Chondrocyte (in vitro differentiated cells): ENCODE measurements at places on chromosomes 13 and 19. TPM values are rescaled to one million over a fixed set of nuclear protein-coding genes. Genes with fewer than 3 reads are reported as not detected.

GRCh38 chr13:45434556-45435371 lies 16.6 kb upstream of the SLC25A30 start:
- DNase-seq, result no peak

- no peak for DNase-seq
Observed at GRCh38 chr13:91572944-91573598, 174.7 kb downstream of the GPC5 start.

Gene IFNL1
- not detected in 3 replicates for total RNA-seq

DNA sequence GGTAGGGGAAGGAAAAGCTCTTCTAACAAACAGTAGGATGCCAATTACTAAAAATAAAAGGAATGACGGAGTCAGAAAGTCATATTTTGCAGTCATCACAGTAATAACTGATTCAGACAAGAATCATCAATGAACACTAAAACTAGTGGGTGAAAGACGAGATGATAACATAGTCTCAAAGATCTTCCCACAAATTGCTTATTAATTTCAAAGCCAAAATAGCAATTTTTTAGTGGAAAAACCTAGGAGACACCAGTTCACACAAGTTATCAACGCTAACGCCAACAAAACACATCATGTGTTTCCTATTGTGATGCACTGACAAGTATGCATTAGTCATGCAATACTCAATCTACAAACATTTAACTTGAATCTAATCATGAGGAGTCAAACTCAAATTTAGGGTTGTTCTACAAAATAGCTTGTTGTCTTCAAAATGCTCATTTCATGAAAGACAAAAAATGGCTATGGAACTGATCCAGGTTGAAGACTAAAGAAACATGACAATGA lies 18.6 kb downstream of the ZNF233 start:
- DNase-seq, result no peak

DNA sequence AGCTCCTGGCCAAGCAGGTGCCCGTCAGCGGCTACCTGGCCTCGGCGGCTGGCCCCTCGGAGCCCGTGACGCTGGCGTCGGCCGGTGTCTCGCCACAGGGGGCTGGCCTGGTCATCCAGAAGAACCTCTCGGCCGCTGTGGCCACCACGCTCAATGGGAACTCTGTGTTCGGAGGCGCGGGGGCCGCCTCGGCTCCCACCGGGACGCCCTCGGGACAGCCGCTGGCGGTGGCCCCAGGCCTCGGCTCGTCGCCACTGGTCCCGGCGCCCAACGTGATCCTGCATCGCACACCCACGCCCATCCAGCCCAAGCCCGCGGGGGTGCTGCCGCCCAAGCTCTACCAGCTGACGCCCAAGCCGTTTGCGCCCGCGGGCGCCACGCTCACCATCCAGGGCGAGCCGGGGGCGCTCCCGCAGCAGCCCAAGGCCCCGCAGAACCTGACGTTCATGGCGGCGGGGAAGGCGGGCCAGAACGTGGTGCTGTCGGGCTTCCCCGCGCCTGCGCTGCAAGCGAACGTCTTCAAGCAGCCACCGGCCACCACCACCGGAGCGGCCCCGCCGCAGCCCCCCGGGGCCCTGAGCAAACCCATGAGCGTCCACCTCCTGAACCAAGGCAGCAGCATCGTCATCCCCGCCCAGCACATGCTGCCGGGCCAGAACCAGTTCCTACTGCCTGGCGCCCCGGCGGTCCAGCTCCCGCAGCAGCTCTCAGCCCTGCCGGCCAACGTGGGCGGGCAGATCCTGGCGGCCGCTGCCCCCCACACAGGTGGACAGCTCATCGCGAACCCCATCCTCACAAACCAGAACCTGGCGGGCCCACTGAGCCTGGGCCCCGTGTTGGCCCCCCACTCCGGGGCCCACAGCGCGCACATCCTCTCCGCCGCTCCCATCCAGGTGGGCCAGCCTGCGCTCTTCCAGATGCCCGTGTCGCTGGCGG lies 33.0 kb upstream of the EHD2 start:
- DNase-seq, result no peak

GRCh38 chr13:110187641-110188161 lies 119.3 kb downstream of the COL4A1 start:
- DNase-seq, result no peak

- no peak for DNase-seq
Observed at GRCh38 chr13:101398920-101399319, 17.4 kb downstream of the NALCN start.

- DNase-seq, result no peak
Observed at GRCh38 chr13:94595001-94595949, 677 bp downstream of the TGDS start.

DNA sequence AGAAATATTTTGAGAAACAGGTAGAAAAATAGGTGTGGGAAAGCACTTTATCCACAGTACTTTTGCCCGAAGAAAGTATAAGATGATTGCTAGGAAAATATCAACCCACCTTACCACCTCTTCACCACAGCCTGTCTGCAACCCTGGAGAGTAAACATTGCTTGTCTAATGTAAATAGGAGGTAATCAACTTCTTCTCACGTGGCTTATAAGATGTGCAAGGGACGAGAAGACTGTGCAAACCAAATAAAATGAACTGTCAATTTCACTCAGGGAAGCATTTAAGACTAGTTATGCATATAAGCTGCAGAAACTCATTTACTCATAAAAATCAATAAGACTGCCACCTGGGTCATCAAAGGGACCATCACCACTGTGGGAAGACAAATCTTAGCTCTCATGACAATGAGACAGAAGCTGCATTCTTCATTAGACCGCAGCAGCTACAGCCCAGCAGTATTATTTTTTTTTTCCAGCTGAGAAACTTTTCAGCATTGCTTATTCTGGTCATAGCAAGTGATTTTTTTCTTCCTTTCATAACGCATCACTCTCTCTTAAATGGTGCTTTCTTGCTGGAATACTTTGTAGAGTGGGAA lies 807.7 kb upstream of the GPC6 start:
- no peak for DNase-seq

- no peak for DNase-seq
Observed at GRCh38 chr13:59842507-59842906, 321.2 kb downstream of the DIAPH3 start.

Gene PTH2
- total RNA-seq, result not detected in 3 replicates

GRCh38 chr19:30689474-30689873 lies 317.3 kb downstream of the ZNF536 start:
- DNase-seq, result no peak

Gene SPACA7
- total RNA-seq, result not detected in 3 replicates

Gene COG6
- total RNA-seq, result 57.7 to 73.9 TPM (median 60.9 TPM) in 3 replicates

DNA sequence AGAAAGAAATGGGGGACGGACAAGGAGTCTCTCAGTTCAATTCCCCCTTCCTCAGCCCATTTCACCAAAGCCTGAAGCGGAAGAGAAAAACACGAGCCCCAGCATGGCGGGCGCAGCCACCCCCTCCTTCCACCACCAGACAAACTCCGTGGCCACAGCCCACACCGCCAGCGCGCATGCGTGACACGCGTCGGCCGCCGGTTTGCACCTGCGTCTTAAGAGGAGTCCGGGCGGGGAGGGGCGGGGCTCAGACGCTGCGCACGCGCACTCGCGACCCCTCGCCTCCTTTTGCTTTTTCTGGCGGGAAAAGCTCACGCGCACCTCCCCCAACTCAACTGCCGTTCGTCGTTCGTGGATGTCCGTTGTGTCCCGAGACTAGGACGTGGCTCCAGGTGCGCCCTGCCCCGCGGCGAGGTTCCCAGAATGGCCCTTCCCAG lies at the start of gene KASH5:
Gene KASH5 (plus strand): TSS at position 314 of the 437 bp plus-strand sequence. CDS start 2,635 bp downstream, outside the sequence.
- no peak for DNase-seq

DNA sequence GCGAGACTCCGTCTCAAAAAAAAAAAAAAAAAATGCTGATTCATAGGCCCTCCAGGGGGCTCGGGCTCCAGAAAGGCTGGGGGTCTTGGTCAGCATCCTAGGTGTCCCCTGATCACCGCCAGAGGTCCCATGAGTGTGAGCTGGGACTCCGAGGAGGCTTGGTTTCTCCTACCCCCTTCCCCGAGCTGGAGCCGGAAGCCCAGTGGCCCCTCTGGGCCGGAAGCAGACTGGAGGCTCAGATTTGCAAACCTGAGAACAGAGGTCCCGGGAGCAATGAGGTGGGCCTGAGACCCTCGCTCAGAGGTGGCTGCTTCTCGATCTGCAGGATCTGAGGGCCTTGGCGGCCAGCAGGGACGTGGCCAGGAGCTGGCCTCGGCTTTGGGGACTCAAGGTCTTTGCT lies 41.5 kb downstream of the EFNA2 start:
- DNase-seq, result no peak
